ENCODE measurements at places on chromosomes 5 and 9.
A peak's percentile ranks its signal among the peaks of the same experiment; 100 is the strongest.

- DNase-seq: peak; percentile 71
- no peaks in the 10 kb centered on the region for H3K36me3 ChIP-seq
- H3K27me3 ChIP-seq: no peaks in the 10 kb centered on the region
- H3K4me3 ChIP-seq: no peak overlapping the region
These were observed 39.3 kb downstream of the CRB2 start for GRCh38 chr9:123395276-123395688.

GRCh38 chr5:31641575-31641974, 2.6 kb downstream of the PDZD2 start:
- H3K27me3 ChIP-seq: peaks cover 25% of the 10 kb centered on the region
- no peaks in the 10 kb centered on the region for H3K36me3 ChIP-seq
- peaks cover 6% of the 10 kb centered on the region for H3K4me1 ChIP-seq
- H3K27ac ChIP-seq: no peak overlapping the region

DNA sequence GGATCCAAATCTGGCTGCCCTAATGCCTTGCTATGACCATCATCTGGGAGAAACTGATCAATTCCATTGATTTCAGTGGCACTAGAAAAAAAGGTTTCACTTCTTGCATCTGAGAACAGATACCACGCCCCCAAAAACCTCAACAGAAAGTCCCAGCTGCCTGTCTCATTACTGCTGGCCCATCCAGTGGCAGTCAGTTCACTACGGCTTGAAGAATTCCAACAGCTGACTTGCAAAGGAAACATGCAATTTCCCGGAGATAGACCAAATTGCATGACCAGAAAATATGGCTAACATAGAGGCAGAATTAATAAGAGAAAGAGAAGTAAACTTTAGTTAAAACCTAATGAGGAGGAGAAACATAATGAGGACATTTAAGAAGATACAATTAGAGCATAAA, 48.6 kb downstream of the UGCG start:
- H3K4me3 ChIP-seq: no peak overlapping the region
- no peaks in the 10 kb centered on the region for H3K36me3 ChIP-seq
- H3K27me3 ChIP-seq: no peaks in the 10 kb centered on the region
- H3K4me1 ChIP-seq: no peaks in the 10 kb centered on the region
- no peak overlapping the region for H3K27ac ChIP-seq
- DNase-seq: no peak

- peaks cover 14% of the 10 kb centered on the region for H3K4me1 ChIP-seq
- H3K4me3 ChIP-seq: peak overlapping the region; percentile 32
These were observed 4.3 kb downstream of the GFM2 start for GRCh38 chr5:74762599-74762998.

DNA sequence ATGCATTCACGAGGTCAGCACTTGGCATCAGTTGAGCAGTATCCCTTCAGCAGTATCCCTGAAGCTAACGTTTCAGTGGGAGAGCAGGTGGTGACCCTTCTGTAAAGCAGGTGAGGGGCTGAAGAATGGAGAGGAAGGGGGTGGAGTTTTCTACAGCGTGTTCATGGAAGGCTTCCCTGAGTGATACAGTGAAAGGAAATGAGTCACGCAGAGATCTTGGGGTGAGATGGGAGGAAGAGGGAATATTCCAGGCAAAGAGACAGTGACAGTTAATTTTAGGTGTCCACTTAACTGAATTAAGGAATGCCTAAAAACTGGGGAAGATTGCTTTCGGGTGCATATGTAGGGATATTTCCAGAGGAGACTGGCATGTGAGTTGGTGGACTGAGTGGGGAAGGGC, 25.7 kb downstream of the TAS2R1 start:
- no peak overlapping the region for H3K4me3 ChIP-seq
- no peak for DNase-seq
- no peak overlapping the region for H3K27ac ChIP-seq
- no peaks in the 10 kb centered on the region for H3K27me3 ChIP-seq
- H3K4me1 ChIP-seq: peaks cover 11% of the 10 kb centered on the region

DNA sequence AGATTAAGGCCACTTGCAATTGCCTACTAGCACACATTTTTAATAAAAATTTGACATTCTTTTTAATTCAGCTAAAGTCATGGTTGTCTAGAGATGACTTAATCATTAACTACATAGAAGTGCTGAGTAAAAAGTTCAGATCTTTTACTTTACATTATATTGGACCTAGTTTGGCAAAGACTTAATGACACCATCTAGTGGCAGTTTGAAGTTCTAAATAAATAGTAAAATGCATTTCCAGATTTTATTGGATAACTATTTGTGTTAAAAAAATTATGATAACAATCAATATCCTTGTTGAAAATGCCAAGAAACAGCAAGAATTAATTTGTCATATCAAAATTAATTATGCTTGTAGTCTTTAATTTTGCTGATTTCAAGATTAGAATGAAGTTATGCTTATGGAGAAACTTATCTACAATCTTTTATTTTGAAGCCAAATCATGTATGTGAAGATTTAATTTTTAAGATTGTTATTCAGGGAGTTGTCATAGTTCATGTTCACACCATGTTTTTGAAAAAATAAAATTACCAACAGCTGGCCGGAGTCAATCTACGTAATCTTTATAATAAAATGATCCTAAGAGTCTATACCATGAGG, 69.6 kb upstream of the PJA2 start:
- H3K4me1 ChIP-seq: no peaks in the 10 kb centered on the region
- no peak overlapping the region for H3K4me3 ChIP-seq
- no peak overlapping the region for H3K27ac ChIP-seq
- no peak for DNase-seq
- no peaks in the 10 kb centered on the region for H3K27me3 ChIP-seq

- H3K36me3 ChIP-seq: peaks cover 5% of the 10 kb centered on the region
- DNase-seq: no peak
- no peak overlapping the region for H3K4me3 ChIP-seq
- no peaks in the 10 kb centered on the region for H3K27me3 ChIP-seq
These were observed 187.4 kb downstream of the AGTPBP1 start for GRCh38 chr9:85554349-85554748.

- H3K27me3 ChIP-seq: peaks cover 13% of the 10 kb centered on the region
- no peak overlapping the region for H3K27ac ChIP-seq
- H3K36me3 ChIP-seq: no peaks in the 10 kb centered on the region
- DNase-seq: no peak
- no peak overlapping the region for H3K4me3 ChIP-seq
- peaks cover 11% of the 10 kb centered on the region for H3K4me1 ChIP-seq
These were observed 54.9 kb upstream of the DAB2IP start for GRCh38 chr9:121596515-121596914.
